ENCODE measurements at places on chromosomes 2 and 18.

GRCh38 chr18:74739926-74740325, 142.3 kb downstream of the ZNF407 start:
- DNase-seq = no peak

DNA sequence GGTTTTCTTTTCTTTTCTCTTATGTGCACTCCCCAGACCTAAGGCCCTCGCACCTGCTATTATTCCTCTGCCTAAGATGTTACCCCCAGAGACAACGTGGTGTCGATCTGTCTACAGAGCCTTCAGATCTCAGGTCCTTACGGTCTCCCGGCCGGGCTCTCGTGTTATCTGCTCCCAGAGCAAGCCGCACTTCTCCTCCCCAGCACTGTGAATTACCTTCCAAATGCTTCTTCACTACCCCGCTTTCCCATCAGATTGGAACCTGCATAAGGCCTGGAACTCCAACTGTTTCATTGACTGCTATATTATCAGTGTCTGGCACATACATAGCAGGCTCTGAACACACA, 71.2 kb upstream of the ODC1 start:
- DNase-seq = no peak

DNA sequence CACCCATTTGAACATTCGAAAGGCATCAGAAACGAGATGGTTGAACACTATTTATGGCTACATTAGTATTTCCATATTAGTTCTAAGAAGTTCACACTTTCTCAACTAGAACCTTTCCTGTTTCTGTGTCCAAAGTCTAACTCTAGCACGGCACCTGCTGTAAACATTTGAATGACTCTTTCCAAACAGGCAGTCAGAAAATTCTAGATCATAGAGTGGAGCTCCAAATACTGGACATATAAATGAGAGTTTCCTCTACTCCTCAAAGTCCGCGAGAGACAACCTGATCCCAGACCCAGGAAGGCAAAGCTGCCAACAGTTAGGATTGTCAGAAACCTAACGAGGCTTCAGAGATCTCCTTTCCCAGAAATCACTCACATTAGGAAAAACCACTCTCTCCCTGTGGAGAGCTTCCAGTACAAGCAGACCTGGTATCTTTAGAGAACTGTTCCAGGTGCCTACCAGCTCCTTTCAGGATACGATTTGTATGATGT, 10.6 kb downstream of the RND3 start:
- DNase-seq = no peak

DNA sequence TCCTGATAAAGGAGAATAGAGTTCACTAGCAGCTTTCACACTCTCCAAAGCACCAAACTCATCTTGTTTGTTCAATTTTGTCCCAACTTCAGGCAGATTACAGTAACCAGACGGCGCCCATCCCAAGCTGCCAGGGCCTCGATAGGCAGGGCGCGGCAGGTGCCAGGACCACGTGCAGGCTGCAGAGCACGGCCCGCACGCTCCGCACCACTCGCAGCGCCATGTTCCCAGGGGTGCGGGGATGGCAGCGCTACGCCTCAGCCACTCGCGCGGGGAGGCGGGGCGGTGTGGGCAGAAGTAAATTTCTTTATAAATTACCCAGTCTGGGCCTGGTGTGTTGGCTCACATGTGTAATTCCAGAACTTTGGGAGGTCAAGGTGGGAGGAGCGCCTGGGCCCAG, 30.3 kb upstream of the INO80D start:
- no peak for DNase-seq

DNA sequence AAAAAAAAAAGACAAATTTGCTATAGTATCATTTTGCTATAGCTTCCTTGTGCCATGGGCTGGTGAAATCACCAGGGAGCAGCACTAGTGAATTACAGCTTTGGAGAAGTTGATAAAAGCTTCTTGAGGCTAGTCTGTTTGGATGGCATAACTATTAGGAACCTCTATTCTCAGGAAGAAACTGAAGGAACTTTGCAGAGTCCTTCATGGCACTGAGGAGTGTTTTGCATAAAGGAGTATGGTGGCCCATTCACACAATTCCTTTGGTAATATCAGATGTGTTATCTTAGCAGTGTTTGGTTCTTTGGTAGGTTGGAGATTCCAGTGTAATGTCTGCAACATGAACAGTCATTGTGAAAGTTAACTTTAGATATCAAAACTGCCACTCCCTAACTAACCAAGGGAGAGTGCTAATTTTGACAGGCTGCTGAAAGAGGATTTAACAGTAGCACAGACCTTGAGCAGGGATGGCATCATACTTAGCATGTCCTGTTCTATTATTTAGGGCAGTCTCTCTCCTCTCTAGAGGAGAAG, 76.6 kb upstream of the ZFP36L2 start:
- no peak for DNase-seq

DNA sequence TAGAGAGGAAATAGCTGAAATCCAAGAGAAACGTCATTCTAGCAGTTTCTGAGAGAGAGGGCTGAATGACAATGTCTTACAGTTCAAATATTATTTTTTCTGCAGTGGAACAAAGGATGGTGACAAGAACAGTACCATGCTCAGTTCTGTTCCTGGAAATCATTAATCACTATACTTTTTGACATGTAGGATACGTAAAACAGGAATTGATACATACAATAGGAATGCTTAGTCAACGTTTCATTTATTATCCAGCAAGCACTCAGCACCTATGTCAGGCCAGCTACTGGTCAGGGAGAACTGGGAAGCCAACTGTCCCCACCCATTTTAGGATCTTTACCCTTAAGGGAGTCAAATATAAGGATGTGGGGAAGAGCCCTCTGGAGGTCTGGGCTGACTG, 114.7 kb downstream of the DHRS9 start:
- no peak for DNase-seq

DNA sequence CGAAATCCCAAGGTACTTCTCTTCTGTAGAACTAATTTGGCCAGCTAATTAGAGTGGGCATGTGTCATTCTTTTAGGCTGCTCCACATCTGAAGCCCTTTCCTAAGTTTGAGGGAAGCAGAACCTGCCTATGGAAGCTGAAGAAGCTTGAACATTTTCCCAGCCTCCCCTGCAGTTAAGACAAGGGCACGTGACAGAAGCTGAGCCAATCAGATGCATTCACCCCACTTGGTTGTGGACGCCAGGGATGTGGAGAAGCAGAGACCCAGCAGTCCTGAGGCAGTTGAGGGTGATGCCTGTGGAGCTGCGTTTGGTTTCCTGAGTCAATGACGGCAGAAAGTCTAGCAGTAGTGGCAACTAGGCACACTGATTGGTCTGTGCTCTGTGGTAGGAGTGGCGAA, 26.1 kb upstream of the CERS6 start:
- DNase-seq = no peak

DNA sequence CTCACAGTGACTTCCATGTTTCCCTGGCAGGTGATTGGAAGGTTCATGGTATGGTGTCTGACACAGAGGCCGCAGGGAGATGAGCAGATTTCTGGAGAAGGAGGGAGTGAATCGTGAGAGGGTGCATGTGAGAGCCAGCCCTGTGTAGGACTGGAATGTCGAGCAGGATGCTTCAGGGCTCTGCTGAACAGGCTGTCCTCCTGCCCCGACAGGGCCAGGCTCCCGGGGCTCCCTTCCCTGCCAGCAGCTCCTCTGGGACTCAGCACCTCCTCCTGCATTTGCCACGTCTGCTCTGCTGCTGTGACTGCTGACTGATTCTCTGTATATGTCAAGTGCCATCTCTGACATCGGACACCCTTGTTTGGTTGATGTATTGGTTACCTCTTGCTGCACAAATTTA, 38.5 kb upstream of the INHBB start:
- DNase-seq = no peak

DNA sequence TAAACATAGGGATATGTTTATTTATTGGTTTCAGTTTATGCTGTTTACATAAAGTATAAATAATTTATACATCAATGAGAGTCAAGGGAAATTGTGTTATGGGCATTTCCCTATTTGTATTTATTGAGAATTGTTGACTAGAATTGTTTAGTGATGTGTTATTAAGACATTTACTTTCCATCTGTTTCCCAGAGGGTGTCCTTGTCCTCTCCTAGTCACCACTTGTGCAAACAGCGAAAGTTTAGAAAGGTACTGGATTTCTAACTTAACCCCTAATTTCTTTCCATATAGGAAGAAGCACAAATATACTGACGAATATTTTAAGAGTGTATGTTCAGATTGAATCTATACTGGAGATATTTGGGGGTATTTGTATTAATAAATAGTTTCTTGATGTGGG, 6.7 kb downstream of the UBE2E3 start:
- DNase-seq = no peak

DNA sequence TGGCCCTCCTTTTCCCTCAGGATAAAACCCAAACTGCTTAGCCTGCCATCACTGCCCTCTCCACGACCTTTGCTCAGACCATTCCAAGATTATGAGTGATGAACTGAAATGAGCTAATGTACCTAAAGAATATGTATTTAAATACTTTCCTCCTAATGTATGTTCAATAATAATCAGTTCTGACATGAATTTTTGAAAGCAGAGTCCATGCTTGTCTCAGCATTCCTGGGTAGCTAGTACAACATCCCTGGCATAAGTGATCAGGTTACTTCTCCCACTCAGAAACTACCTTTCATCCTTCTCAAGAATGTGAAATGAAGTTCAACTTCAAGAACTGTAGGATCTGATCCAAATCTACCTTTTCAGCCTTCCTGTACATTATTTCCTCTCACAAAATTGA, 103.6 kb downstream of the UNC80 start:
- DNase-seq = no peak

DNA sequence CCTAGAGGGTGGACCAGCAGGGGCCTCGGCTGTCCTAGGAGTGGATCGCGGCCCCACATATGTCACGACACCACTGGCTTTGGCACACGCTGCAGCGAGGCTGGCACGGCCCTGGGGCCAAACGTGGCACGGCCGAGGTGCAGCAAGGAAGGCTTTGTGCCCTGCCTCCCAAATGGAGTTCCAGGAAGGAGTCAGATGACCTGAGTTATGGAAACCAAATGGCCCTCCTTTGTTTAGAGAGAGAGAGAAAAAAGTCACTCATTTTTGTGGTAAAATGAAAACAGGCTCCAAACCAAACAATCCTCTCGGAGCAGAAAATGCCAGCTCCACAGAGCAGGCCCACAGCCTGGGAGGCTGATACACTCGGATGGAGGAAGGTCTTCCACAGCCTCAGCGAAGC, 105.6 kb downstream of the ANTXR1 start:
- DNase-seq = no peak

- no peak for DNase-seq
These were observed 221.8 kb upstream of the CTAGE1 start for GRCh38 chr18:22639561-22639960.

GRCh38 chr2:185625604-185626003, 113.0 kb upstream of the FSIP2 start:
- DNase-seq = no peak

DNA sequence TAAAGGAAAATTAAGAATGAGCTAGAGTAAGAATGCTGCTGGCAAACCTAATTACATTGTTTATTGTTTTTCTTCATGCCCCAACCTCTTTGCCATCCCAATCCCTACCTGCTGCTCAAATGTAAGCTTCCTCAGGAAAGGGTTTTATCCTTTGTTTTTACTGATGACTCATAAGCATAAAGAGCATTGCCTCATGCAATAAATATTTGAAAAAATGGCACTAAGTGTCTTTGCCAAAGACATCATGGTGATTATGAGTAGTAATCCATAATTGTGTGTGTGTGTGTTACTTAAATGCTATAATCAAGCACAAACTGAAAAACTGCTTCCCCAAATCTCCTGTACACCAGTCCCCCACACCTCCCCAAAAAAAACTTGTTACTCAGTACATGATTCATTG, 53.4 kb downstream of the DNER start:
- DNase-seq = no peak

- DNase-seq = no peak
These were observed 180.0 kb upstream of the CXCR4 start for GRCh38 chr2:136297994-136298393.

DNA sequence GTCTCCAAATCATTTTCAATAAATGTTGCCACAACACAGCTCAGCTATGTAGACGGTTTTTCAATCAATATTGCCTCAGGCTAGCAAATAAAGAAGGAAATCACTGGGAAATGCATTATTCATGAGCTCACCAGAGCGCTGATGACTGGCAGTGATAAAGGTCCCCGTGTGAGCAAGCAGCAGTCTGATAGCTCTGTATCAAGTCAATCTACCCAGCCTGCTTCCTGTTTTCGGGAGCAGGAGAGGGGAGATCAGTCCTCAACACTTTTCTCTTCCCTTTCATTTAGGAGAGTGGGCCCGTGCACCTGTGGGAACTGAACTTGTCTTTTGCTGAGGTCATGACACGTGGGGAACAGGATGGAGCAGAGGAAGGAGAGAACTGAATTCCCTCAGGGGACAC, 253.9 kb upstream of the SIX2 start:
- no peak for DNase-seq

- DNase-seq = no peak
These were observed 28.6 kb downstream of the EPG5 start for GRCh38 chr18:45938488-45938935.

DNA sequence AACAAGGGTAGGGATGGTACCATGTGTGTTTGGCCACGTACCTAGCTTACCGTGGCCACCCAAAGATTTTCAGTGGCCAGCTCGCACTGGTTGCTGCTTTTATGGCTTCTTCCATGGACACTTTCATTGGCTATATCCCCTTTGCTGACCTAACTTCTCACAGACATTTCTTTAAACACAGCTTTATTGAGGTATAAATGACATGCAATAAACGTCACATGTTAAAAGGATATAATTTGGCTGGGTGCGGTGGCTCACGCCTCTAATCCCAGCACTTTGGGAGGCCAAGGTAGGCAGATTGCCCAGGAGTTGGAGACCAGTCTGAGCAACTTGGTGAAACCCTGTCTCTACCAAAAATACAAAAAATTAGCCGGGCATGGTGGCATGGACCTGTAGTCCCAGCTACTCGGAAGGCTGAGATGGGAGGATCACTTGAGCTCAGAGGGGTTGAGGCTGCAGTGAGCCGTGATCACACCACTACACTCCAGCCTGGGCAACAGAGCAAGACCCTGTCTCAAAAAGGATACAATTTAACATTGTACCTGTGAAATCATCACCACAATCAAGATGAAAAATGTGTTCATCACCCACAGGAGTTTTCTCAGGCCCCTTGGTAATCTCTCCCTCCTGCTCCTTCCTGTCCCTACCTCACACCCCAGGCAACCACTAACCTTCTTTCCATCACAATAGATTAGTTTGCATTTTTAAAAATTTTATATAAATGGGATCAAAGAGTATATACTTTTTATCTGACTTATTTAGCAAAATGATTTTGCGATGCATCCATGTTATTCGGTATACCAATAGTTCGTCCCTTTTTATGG, 127.8 kb upstream of the PPP1CB start:
- DNase-seq = no peak

DNA sequence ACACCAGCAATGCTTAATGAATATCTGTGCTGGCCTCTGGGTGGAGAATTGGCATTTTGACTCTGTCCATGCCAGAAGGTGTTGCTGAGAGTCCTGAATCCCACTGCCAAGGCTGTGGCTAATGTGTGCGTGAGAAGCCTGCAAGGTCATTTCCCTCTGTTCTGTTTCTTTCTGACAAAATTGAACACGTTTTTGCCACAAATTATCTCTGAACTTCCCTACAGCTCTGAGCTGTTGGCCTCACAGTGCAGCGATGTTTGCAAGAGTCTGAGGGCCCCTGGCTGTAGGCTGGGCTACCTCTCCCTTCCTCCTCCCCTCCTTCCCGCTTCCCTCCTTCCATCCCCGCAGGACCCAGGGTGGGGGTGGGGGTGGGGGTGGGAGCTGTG, 154.1 kb upstream of the HS6ST1 start:
- no peak for DNase-seq

GRCh38 chr2:185477452-185477851, 261.2 kb upstream of the FSIP2 start:
- no peak for DNase-seq

Measured in posterior cingulate gyrus (tissue), 11 donors.